ENCODE measurements at places on chromosomes 11 and 22. TPM values are rescaled to one million over a fixed set of nuclear protein-coding genes. Genes with fewer than 3 reads are reported as not detected.

The CHST1 gene
- total RNA-seq, result 1.3 TPM

The UBQLN3 gene
- total RNA-seq, result 0.34 TPM

The UBQLNL gene
- total RNA-seq, result 0.21 TPM

The KCTD21 gene
- 4.4 TPM for total RNA-seq

The VSIG10L2 gene
- not detected for total RNA-seq

The SEPTIN5 gene
- 9.4 TPM for total RNA-seq

The TMEM258 gene
- total RNA-seq, result 318 TPM

The OR4A5 gene
- total RNA-seq, result not detected

The CHEK2 gene
- 13.2 TPM for total RNA-seq

The AQP11 gene
- total RNA-seq, result 5.4 TPM

The VPREB1 gene
- not detected for total RNA-seq

The POTEH gene
- not detected for total RNA-seq

The MACROD1 gene
- 22.2 TPM for total RNA-seq

The NXPE4 gene
- not detected for total RNA-seq

The TSPAN18 gene
- total RNA-seq, result 18.9 TPM

The POU2F3 gene
- not detected for total RNA-seq

The MMP7 gene
- not detected for total RNA-seq

The OR51E2 gene
- total RNA-seq, result 0.34 TPM

The MRGPRX4 gene
- not detected for total RNA-seq

The ACRV1 gene
- total RNA-seq, result 1.0 TPM

The FAM83F gene
- not detected for total RNA-seq

The MUC6 gene
- total RNA-seq, result 0.82 TPM

The SCUBE2 gene
- 2.2 TPM for total RNA-seq

The CREB3L1 gene
- total RNA-seq, result 11.3 TPM

The NXPE2 gene
- total RNA-seq, result 0.09 TPM

The KRTAP5-8 gene
- 0.17 TPM for total RNA-seq

The HOATZ gene
- total RNA-seq, result 1.2 TPM

The FREY1 gene
- 2.9 TPM for total RNA-seq

The TREH gene
- 0.50 TPM for total RNA-seq

The FGF4 gene
- not detected for total RNA-seq

The CYP2D6 gene
- total RNA-seq, result 2.2 TPM

The TRIM48 gene
- total RNA-seq, result not detected

The OR5B21 gene
- total RNA-seq, result 1.1 TPM

The MS4A12 gene
- not detected for total RNA-seq

The KDM4E gene
- 0.19 TPM for total RNA-seq

Data from motor neuron (in vitro differentiated cells).